ENCODE measurements at places on chromosomes 2 and 18.

DNA sequence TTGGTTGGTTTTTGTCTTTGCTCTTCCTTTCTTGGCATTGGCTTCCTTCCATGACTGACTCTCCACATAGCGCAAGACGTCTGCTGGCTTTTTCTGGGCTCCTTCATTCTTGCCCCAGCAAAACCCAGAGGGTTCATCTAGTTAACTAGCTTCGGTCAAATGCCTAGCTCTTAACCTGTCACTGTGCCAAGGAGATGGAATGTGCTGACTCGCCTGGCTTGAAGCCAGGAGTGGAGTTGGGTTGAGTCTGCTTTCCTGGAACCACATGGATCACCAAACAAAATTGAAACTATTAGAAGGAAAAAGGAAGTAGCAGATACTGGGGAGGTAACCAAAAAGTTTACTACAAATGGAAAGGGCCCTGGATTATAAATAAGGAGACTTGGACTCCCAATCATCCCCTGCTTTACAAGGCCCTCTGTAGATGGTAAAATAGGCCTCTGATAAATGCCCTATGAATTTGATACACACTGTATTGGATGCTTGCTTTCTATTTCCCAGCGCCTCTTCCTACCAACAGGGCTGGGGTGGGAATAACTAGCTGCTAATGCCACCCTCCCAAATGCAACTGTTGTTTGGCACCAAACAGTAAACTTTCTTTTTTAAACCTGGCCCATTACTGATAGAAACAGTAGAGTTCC lies 11.3 kb downstream of the MALT1 start:
- DNase-seq = no peak

DNA sequence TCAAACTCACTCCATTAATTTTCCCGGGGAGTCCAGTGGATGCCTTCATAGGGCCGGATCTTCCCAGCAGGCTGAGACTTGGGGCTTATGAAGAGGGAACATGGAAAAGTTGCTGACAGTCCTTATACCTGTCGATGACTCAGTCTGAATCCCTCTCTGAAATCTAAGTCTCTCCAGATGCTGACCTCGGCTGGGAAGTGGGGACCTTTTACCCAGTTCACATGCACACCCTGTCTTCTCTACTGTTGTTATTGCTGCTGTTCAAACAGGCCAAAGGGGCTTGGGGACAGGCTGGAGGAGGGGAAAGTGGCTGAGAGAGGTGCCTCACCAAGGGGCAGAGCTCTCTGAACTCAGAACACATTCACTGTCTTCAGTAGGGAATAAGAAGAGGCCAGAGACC lies 4.1 kb upstream of the TNP1 start:
- no peak for DNase-seq

- no peak for DNase-seq
Observed at GRCh38 chr2:236610991-236611821, 41.6 kb downstream of the ACKR3 start.

GRCh38 chr18:46772357-46772756 lies 15.5 kb upstream of the ST8SIA5 start:
- DNase-seq = no peak

DNA sequence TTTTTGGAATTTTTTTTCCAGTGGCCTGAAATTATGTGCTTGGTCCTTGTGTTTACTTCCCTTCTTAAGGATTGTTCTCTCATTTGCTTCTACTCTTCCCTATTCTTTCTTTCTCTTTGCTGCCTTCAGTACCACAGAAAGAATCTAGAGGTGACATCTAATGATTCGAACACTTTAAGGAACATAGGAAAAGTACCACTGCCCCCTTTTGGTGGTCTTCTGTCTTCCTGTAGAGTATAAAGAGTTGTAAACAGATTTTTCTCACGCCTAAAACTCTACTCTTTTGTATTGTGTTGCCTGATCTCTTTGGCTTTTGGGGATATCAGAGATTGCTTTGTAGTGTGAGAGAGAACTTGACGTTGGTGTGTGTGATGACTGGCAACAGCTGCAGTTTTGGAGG lies 7.0 kb upstream of the SCTR start:
- DNase-seq = no peak

DNA sequence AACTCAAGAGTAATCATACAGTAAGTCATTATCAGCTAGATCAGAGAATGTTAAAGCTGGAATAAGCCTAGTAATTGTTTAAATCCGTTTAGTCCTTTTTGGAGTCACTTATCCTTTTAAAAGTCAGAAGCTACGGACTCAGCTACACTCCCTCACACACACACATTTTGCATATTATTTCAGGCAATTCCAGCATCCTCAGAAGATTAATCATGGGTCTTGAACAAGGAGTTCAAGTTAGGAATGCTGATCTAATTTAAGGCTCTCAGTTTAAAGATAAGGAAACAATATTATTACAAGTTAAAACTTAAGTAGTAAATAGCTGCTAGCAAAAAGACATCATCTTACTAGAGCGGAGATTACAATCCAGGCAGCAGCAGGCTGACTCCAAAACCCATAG lies 74.3 kb downstream of the GTF3C3 start:
- DNase-seq = no peak

DNA sequence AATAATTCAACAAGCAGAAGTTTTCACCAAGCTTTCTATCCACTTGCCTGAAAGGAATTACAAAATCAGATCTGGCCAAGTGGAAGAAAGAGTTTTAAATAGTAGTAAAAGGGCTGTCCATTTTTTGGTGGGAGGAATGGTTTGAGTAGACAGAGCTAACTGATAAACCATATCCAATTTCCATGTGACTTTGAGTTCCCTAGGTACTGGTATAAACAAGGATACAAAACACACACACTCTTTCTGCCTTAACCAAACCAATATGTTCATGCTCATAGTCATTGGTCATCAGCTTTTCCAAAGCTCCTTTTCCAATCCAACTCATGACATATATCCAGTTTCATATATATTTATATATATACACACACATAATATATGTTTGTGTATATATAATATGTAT lies 49.5 kb upstream of the REL start:
- no peak for DNase-seq

DNA sequence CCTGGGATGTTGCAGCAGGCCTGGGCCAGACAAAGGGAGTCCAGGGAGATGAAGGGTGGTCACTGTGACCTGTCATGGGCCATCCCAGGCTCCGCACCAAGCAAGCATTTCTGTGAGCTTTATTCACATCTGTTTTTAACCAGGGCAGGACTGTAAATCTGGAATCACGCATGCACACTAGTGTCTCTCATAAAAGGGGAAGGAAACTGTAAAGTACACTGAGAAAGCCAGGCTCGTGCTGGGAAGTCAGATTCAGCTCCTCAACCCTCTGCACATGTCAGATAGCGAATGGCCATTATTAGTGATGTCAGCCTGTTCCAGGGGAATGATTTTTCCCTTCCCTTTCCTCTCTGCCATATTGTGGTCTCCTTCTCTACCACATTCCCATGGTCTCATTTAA lies 818.6 kb upstream of the RAB6C start:
- DNase-seq = no peak

GRCh38 chr2:233265899-233266431 lies 14.5 kb downstream of the ATG16L1 start:
- no peak for DNase-seq

DNA sequence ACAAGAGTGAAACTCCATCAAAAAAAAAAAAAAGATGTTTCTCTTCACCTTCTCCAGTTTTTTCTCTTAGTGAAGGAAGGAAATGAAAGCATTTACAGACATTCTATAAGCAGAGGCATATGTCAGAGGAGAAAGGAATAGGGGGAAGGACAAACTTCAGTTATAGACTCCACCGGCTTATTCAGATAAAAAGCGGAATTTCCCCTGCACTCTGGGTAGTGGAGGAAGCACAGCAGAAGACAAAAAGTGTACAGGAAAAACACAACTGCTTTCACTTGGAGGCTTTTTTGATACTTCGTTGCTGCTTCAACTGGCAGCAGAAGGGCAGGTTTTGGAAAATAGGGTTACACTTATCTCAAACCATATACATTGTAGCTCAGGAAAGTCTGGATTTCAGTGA lies 3.2 kb upstream of the MGAT4A start:
- DNase-seq = no peak

DNA sequence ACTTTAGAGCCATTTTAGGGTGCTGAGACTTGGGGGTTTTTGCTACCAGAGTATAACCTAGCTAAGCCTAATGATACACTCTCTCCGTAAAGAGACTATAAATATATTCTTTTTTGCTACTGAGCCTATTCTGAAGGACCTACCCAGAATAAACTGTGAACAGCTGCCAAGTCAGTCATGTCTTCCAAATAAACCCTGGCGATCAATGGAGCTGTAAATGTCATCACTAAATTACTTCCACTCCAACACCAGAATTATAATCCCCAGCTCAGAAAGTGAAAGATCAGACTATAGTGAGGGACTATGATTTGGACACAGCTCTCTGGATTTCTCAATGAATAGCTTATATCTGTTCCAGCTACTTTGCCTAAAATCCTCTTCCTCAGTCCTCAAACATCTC lies 178.9 kb downstream of the METTL4 start:
- no peak for DNase-seq

DNA sequence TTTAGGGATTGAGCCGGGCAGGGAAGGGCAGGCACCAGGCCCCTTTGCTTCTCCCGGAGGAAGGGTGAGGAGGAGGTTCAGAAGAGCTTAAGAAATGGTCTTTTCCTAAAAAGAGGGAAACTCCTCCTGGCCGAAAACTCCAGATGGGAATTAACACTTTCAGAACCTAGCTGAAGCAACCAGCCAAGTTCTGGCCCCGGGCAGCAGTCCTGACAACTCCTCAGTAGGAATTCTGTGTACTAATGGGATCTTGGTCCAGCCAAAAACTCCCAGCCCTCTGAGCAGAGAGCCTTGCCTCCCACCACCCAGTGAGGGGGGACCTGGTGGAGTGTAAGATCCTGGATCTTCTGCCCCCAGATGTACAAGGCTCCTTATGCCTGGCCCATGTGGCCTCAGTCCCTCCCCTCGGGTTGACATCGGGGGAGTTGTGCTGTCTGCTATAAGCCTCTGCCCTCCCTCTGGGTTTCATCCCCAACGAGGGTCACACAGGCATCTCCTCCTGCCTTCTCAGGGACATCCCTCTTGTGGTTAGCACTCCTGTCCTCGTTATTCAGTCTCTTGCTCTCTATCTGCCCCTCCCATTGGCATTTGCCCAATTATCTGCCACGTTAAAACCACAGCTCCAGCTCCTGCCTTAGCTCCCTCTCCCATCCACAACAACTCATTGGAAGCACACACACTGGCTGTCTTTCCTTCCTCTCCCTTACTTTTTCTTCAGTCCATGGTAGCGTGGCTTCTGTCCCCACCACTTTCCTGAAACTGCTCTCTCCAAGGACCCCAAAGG lies 184.6 kb downstream of the CYP26B1 start:
- DNase-seq = no peak

DNA sequence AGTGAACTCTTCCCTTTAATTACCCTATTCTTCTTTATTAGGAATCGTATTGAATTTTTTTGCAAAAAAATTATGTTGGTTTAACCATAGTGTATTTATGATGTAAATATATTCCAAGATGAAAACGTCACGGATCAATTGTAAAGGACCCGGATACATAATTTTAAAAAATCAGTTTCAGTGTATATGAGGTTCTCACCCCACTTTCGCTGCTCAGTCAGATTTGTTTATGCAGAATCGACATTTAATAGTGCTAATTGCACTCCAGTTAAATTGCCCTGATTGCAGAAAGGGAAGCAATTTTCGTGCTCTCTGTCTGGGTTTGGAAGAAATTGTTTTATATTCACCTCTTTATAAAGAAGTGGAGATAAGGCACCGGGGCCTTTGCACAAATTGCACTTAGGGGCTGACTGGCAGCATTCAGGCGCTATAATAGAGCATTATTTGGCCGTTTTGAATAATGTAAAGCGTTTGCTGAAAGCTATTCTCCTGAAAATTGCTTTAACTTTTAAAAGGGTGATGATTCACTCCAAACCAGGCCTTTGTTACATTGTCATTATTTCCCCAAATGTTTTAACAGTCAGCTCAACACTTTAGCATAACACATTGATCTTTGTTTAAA lies 3.0 kb upstream of the SP9 start:
- DNase-seq = no peak

- DNase-seq = no peak
Observed at GRCh38 chr18:62751341-62751821, 36.0 kb downstream of the PHLPP1 start.

DNA sequence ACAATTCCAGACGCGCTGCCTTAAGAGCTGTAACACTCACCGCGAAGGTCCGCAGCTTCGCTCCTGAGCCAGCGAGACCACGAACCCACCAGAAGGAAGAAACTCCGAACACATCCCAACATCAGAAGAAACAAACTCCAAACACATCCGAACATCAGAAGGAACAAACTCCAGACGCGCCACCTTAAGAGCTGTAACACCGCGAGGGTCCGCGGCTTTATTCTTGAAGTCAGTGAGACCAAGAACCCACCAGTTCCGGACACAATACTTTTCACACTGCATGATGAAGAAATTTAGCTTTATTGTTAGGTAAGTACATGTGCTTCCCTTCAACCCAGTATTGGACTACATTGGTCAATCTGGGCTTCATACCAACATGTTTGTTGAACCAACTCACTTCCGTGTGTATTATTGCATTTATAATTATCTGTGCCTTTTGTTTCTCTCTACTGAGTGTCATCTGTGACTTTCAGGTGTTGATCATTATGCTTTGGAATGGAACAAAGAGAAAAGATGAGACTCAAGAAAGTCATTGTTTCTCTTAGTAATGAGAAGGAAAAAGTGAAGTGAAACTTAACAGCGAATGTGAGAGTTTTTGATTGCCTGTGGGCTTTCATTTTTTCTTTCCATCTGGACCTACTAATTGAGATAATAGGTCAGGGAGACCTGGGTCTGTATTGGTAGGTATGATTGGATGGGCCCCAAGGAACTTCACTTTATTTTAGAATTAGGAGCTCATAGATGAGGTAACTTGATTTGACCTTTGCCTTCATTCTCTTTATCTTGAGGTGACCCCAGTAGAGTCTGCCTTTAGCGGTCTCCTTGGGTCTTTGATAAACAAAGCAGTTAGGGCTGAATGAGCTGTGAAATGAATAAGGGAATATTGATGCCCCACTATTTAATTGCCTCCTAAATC lies 76.1 kb upstream of the CAVIN2 start:
- no peak for DNase-seq

GRCh38 chr2:71333619-71334018 lies 2.0 kb downstream of the ZNF638 start:
- DNase-seq = no peak

DNA sequence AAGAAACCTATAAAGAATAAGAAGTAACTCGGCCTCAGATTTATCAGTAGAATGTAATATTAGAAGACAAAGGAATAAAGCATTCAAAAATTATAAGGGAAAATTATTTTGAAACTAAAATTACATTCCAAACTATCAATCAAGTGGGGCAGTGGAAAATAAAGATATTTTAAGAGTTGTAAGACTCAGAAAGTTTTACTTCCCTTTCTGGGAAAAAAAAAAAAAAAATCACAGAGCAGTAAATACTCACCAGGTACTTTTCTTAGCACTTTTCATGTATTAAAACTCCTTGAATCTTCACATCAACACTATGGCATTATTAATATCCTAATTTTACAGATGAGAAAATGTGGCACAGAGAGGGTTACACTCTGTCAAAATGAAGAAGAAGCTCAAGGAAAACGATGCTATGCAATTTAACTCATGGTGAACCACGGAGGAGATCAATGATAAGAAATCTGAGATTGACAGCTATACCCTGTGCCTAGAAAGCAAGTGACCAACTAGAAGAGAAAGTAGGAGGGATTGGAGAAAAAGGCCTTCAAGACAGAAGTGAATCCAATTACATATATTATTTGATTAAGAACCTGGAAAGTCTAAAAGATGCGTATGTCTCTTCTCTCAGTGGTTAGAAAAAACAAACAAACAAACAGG lies 238.9 kb upstream of the ID2 start:
- no peak for DNase-seq

GRCh38 chr2:101571951-101572350 lies 97.0 kb upstream of the RFX8 start:
- DNase-seq = no peak

GRCh38 chr2:27203741-27204140 lies 8.1 kb upstream of the ATRAID start:
- DNase-seq = no peak

Measured in activated CD4-positive, alpha-beta T cell treated with anti-CD3 and anti-CD28 coated beads, Interleukin-2, amount 50 U/mL, for 4 hours (primary cell).